ENCODE measurements at places on chromosomes 5 and 9.

DNA sequence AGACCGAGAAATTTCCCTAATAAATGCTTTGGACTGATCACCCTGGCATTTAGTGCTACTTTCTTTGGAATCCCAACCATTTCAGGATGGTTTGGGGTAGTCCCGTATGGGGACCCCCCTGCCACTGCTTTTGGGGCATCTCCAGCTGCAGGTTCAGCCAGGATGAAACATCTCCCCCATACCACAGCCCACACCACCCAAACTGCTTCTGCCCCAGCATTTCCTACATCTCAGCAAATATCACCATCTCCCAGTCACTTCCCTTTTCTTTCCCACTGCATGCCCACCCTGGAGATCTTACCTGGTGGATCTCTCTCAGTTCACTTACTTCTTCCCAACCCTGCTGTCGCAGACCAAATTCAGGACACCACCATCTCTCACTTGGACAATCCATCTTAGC lies 4.8 kb upstream of the P4HA2 start:
- DNase-seq, result no peak

- DNase-seq, result no peak
Measured at GRCh38 chr9:106560540-106560939, 302.4 kb upstream of the ZNF462 start.

- no peak for DNase-seq
Measured at GRCh38 chr9:94980947-94981722, 254.6 kb downstream of the AOPEP start.

DNA sequence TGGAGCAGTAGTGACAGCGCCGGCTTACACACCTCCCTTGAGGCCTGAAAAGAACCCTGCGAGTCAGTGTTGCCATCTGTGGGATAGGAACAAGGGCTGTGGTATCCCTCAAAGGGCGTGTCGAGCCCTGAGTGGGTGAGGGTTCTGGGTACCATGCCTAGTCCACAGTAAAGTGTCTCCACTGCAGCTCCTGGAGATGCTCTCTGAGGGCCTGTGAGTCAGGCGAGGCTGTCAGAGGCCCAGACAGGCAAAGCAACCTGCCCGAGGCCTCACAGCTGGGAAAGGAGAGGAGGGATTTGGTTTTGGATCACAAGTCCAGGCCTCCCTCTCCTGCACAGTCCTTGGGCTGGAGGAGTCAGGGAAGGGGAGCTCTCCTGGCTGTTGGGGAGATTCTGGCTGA lies 6.1 kb downstream of the PRRX2 start:
- DNase-seq, result no peak

DNA sequence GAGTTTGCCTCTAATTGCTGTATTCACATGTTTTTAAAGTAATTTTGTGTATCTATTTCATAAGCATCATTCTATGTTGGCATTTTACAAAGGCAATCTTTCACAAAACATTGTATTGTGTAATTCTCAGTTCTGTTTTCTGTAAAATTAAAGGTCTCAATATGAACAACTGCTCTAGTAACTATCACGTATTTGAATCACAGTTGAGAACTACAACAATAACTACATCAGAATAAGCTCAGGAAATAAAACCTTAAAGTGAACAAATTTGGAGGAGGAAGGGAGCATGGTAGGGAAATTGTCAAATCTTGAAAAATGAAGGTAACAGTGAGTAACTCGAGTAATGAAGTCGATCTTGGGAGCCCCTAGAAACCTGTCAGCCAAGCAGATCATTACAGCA lies 22.5 kb upstream of the CAMK4 start:
- no peak for DNase-seq

GRCh38 chr5:32604800-32605765 lies 19.7 kb downstream of the SUB1 start:
- no peak for DNase-seq
